Cardiac fibroblast (primary cell): ENCODE measurements at places on chromosomes 2 and 18.

DNA sequence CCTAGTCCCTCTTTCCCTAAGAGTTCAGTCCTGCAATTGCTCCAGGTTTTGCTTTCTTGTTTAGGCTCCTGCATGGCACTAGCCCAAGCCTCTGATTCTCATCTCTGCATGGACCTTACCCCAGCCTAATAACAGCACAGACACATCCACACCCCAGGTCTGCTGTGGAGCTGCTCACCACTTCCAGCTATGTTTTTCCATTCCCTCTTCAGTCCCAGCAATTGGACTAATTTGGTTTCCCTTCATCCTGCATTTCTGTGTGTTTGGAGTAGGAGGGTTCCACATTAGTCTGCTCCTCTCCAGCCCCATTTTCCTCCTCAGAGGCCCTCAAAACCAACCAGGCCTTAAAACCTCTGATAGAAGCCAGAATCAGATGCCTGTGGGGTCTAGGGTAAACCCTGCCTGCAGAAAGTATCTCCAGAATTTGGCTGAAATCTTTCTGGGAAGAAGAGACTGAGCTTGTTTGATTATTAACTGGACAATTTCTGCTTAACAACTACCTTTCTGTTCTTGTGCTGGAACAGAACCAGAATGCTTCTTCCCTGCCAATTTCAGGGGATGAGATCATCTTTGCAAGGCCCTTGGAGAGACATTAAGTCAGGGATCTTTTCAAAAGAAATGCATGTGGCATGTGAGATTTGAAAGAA, 95.9 kb downstream of the GFPT1 start:
- peak; percentile 79 for DNase-seq

DNA sequence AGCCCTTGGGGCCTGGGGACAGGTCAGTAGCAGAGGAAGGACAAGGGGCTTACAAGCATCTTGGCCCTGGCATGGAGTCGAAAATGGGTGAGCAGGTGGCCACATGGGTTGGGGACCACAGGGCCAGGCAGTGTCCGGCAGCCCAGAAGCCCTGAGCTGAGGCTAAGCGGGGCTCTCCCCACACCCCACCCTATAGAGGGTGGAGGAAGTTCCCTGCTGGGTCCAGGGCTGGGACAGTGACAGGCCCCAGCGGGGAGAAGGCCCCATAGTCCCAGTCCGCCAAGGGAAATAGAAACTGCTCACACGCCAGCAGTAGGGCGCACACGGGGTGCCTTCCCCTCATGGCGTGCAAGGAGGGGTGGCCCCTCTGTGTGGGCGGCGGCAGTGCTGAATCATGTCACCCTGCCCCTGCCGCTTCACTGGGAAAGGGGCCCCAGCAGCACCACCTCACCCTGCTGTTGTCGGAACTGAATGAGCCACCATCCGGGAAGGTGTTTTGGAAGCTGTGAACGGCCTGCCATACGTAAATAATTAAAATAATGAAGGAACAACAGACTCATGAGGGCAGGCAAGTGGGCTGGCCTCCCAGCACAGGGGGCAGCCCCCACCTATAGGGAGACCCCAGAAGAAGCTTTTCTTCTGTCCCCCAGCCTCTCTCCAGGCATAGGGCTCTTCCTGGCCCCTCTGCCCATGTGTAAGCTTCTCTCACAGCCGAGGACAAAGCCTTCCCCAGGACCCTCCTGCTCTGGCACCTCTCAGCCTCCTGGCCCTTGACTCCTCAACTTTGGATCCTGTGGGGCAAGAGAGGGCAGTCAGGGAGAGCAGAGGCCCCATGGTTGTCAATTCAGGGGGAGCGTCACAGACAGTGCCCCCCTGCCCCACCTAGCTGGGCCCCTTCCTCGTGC, 12.7 kb upstream of the DUSP2 start:
- no peak for DNase-seq

- no peak for DNase-seq
Observed at GRCh38 chr2:161147856-161148255, 12.4 kb upstream of the TANK start.

DNA sequence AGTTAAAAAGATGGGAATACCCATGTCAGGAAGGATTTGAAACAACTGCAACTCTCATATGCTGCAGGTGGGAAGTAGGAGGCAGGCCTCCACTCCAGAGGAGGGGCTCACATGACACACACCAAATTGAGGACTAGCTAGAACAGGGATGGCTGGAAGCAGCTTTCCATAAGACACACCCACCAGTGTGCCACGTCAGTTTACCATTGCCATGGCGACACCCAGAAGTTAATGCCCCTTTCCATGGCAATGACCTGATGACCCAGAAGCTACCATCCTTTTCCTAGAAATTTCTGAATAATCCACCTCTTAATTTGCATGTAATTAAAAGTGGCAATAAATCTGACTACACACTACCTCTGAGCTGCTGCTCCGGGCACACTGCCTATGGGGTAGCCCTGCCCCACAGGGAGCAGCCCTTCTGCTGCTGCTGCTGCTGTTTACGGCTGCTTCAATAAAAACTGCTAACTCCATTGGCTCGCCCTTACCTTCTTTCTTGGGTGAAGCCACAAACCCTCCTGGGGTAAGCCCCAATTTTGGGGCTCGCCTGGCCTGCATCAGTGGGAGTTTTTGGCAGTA, 89.4 kb downstream of the RRM2 start:
- no peak for DNase-seq

- DNase-seq = no peak
Observed at GRCh38 chr2:239546541-239546940, 145.7 kb upstream of the HDAC4 start.

GRCh38 chr18:73381016-73381698, 513.4 kb upstream of the NETO1 start:
- no peak for DNase-seq

DNA sequence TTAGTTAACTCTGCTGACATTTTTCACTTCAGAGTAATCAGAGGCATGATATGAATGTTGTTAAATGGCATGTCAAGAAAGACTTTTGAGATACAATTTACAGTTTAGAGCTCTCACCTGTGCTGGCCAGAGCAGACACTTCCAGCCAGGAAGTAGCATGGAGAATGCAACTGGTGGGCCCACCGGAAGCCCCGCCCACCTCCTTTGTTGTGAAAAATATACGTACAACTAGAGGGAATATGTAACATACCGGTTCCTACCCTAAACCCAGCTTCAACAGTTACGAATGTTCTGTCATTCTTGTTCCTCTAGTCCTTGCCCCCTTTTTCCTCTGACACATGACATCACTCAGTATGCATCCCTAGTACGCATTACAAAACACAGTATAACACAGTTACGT, 70.2 kb upstream of the ITM2C start:
- peak; percentile 61 for DNase-seq

- DNase-seq = no peak
Observed at GRCh38 chr18:3329872-3330271, 67.9 kb downstream of the MYL12B start.

DNA sequence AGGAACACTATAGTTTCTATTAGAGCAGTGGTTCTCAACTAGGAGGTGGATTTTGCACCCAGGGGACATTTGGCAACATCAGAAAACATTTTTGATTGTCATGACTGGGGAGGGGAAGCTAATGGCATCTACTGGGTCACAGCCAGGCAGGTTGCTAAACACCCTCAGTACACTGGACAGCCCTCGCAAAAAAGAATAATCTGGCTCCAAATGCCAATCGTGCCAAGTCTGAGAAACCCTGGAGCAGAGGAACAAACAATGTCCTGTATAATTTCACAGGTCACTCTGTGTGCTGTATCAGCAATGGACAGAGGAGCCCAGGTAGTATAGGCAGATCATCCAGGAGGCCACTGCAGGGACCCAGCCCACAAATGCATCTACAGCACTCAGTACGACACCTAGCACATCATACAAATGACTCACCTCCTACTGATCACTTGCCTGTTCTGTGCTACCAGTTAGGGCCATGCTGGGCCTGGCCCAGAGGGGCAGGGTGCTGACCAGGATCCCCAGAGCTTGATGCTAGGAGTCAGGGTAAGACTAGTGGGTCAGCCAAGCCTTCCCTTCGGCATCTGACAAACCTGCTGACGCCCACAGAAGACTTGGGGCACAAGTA, 37.6 kb downstream of the SFXN5 start:
- DNase-seq = no peak

DNA sequence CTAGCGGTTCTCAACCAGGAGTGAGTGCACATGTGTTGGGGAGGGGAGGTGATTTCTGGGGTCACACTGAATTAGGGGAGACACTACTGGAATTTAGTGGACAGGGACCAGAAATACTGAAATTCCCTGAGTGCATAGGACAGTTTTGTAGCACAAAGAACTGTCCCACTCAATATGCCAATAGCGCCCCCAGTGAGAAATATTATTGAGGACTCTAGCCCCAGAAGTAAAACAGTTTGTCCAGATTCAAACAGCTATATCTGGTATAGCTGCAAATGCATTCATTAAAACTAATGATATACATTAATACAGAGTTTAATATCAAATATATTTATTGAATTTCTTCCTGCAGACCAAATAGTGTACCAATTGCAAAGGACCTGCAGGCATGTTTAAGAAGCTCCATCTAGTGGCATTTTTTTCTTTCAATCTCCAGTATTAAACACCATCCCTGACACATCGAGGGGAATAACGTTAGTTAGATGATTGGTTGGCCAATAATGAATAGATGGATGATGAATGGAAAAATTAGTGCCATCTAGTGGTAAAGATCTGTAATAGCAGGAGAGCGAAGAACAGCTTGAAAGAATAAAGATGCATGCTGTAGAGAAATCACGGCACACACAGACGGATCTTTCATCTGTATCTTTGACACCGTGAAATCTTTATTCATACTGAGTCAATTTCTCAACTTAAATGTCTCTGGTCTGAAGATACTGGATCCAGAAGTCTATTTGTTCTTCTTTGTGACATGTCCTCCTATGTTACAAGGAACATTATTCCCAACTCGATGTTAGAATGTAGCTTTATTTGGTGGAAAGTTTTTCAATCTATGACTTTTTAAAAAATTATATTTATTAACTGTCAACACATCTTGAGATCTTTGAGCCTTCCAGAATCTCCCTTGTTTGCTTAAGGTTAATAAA, 62.5 kb downstream of the DHRS9 start:
- DNase-seq = peak; percentile 84

- no peak for DNase-seq
Observed at GRCh38 chr2:191122638-191123294, 28.0 kb downstream of the STAT4 start.

DNA sequence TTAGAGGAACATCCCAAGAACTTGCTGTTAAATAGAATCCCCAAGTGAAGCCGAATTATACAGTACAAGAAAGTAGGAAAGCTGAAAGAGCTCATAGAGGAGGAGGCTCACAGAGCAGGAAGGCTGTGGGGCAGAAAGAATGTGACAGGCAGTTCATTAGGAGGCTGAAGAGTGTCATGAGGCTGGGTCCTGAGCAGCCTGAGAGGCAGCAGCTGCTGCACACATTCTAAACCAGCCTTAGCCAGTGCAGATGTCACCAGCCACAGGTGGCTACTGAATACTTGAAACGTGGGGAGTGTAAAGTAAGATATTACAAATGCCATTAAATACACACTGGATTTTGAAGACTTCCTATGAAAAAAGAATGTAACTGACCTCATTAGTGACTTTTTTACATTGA, 490.2 kb upstream of the KLHL29 start:
- no peak for DNase-seq

GRCh38 chr2:20687260-20687832, 20.4 kb downstream of the GDF7 start:
- DNase-seq = no peak

DNA sequence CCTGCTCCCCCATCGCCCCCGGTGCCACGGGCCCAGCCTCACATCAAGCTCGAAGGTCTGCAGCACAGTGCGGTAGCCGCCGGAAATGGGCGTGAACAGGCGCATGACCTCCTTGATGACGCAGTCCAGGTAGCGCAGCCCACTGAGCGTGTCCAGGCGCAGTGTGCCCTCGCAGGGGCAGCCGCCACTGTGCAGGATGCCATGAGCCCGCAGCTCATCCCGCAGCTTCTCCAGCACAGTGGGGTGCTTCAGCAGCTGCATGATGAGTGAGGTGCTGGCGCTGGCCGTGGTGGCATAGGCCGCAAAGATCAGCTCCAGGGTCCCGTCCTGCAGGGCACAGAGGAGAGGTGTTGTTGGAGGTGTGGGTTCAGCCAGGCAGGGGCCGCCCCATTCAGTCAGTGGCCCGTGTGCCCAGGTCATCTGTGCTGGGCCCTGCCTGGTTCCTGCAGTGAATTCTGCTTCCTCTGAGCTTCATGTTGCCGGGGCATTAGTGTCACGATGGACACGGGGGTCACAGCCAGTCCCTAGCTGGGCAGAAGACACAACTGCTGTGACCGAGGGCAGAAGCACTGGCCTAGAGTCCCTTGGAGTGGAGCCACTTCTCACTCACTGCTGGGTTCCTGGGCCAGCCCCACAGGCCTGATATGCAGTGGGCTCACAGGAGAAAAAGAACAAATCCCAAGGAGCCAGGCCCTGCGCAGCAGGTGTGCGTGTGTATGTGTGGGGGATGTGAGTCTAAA, 14.5 kb downstream of the CYP26B1 start:
- DNase-seq = no peak
